ENCODE measurements at places on chromosomes 4 and X.

DNA sequence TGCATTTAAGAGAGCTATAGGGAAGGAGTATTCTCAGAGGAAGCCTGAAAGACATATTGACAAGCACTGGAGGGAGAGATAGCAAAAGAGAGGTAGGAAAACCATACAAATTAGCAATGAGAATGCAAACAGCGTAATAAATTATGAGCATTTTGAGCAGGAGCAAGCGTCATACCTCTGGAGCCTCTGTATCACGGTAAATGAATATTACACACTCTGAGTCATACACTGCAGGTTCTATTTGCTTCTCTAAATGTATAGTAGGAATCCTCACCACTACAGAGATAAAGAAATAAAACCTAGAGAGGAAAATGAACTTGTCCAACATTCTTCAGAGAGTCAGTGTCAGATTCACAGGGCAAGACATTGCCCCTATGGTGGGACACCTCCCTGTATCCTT is 46.4 kb upstream of the GABRE start:
- DNase-seq, result no peak

DNA sequence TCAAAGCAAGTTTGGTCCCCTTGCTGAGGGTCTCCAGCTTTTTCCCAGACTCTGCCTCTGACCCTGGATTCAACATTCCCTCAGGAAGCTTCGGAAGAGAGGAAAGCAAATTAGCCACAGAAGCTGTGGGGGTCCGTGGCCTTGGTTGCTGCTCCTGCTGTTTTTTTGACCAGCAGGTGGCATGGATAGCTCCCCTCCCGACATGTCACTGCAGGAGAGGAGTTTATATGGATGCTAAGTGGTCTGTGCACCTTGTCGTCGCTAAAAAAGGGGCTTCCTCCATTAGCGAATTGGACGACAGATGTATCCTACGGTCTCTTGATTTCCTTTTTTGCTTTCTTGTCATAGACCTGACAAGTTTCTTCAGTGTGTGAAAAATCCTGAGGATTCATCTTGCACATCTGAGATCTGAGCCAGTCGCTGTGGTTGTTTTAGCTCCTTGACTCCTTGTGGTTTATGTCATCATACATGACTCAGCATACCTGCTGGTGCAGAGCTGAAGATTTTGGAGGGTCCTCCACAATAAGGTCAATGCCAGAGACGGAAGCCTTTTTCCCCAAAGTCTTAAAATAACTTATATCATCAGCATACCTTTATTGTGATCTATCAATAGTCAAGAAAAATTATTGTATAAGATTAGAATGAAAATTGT is 70.2 kb downstream of the CD38 start:
- no peak for DNase-seq

DNA sequence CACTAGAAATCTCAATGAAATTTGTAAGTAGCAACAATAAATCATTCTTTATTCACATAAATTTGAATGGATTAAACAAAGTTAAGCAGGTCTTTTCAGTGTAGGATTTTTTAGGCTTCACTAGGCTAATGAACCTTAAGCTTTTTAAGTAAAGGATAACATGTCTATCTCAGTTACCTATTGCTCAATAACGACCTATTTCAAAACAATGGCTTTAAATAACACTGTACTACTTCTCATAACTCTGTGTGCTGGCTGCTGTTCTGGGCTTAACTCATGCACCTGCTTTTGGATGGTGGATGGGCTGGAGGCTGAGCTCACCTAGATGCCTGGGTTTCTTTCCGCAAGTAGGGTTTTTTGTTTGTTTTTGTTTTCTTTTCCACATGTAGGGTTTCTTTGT is 495.0 kb upstream of the SLIT2 start:
- DNase-seq, result no peak

GRCh38 chr4:133618963-133619362 is 469.9 kb downstream of the PCDH10 start:
- DNase-seq, result no peak

DNA sequence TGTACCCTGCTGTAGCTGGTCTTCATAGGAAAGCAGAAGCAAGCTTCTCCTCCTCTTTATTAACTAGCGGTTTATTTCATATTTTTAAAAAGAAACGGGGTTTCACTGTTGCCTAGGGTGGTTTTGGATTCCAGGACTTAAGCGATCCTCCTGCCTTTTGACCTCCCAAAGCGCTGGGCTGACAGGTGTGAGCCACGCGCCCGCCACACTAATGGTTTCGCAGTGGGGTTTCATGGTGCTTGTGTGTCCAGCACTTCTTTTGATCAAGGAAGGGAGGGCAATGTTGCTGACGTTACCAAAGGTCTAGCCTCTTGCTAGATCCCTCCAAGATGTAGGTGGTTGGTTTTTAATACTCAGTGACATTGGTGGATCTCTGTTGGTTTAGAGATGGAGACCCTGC is 1.4 kb downstream of the MAEA start:
- DNase-seq, result no peak

- DNase-seq, result no peak
Measured at GRCh38 chr4:141801558-141801957, 165.2 kb downstream of the IL15 start.

- DNase-seq, result no peak
Measured at GRCh38 chr4:52701207-52701606, 42.1 kb upstream of the USP46 start.

DNA sequence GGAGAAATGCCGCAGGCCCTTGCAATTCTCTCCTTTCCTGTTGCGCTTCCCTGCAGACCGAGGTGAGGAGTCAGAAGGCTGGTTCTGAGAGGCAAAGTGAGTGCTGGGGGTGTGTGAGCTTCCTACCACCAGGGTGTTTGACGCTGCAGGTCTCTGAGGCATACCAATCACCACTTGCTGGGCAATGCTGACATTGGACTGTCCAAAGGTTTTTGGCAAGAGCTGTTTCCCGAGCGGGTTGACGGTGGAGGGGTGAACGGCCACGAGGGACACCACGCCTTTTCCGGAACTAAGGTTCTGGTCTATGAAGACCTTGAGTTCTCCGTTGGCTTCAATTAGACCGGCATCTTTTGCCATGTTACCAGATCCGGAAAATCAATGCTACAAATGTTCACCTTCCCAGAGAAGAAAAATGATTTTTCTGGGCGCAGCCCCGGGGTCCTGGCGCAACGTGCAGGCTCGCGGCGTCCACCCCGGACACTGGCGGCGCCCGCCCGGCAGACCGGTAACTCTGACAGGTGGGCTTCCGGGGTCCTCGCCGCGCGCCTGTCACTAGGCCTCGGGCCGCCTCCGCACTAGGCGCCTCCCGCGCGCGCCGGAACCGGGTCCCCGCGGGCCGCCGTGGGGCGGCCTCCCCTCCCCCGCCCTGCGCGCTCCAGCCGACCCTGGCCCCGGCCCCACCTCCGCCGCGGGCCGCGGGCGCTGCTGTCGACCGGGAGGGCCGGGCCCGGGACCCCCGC is 44.9 kb upstream of the FAM47C start:
- no peak for DNase-seq

- DNase-seq, result no peak
Measured at GRCh38 chr4:168724243-168724642, 227.4 kb downstream of the PALLD start.

DNA sequence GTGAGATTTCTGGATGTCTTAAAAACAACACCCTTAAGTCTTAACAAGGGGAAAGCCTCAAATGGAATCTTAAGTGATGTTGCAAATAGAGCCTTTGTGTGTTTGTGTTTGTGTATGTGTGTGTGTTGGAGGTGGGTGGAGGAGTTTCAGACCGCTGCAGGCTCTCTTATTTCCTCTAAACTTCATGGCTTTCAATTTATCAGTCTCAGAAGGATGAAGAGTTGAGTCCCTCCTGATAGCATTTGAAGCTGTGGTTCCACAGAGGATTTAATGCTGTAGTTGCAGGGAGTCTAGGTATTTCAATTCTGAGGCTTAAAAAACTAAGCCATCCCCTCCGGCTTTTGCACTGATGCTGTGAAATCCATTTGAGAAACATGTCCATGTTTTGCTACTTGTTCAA is 4.3 kb upstream of the AGA start:
- no peak for DNase-seq

DNA sequence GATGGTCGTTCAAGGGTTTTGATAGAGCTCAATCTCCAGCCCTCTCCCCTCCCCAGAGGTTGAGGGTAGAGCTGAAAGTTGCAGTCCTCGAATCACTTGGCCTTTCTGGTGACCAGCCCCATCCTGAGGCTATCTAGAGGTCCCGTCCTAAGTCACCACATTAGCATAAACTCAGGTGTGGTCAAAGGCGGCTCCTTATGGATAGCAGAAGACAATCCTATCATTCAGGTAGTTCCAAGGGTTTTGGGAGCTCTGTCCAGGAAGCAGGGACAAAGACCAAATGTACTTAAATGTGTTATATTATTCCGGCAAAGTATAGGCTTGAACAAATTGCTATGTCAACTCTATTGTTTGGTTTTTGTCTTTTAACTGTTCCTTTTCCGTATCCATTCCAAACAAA is 30.6 kb downstream of the PDK3 start:
- no peak for DNase-seq

- no peak for DNase-seq
Measured at GRCh38 chr4:151429957-151430570, 21.1 kb downstream of the FHIP1A start.

Measured in activated naive CD4-positive, alpha-beta T cell treated with Interleukin-2 at 50 U/mL for 16 hours (primary cell).